ENCODE measurements at places on chromosomes 1 and 21.
A peak's percentile ranks its signal among the peaks of the same experiment; 100 is the strongest.

DNA sequence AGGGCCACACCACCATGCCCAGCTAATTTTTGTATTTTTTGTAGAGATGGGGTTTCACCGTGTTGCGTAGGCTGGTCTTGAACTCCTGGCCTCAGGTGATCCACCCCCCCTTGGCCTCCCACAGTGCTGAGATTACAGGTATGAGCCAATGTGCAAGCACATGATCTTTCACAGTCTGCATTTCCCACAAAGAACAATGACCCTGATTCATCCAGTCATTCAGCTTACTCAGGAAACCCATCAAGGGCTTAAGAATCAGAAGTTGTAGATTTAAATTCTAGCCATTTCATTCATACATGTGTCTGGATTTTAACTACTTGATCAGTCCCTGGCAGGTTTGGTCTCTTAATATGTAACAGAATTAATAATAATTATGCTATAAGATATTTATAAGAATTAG lies 2065.7 kb downstream of the MRPL39 start:
- DNase-seq = no peak

- DNase-seq = no peak
Observed at GRCh38 chr1:42469727-42470126, 6.6 kb downstream of the CCDC30 start.

DNA sequence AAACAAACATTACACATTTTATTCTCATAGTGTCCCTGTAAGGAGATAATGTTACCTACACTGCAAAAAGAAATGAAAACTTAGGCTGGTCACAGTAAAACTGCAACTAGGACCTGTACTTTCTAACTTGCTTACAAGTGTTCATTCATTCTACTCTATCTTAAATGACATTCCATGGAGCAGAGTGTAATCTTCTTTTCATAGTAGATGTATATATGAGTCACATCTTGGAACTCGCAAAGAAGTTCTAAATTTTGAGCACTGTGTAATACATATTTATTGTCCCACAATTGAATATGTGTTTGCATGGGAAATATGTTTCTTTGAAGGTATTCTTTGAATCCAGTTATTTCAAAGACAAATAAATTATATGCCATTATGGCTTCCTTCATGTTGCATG lies 1258.5 kb upstream of the ADGRL2 start:
- no peak for DNase-seq

DNA sequence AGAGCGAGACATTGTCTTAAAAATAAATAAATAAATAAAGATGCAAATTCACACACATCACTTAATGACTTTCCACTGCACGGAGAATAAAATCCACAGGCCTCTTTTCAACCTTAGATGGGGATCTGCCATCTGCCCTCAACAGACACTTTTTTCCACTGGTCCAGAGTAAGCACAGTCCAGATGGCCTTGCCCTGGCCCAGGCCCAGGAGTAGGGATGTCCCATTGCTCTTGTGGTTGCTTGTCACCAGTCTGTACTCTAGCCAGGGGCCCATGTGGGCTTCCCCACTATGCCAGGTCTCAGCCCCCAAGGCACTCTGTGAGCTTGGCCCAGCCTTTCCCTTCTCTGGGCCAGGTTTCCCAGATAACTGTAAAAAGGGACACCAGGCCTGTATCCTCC lies 17.4 kb downstream of the PLOD1 start:
- no peak for DNase-seq

GRCh38 chr1:107122225-107122624 lies 18.6 kb upstream of the NTNG1 start:
- DNase-seq = no peak

DNA sequence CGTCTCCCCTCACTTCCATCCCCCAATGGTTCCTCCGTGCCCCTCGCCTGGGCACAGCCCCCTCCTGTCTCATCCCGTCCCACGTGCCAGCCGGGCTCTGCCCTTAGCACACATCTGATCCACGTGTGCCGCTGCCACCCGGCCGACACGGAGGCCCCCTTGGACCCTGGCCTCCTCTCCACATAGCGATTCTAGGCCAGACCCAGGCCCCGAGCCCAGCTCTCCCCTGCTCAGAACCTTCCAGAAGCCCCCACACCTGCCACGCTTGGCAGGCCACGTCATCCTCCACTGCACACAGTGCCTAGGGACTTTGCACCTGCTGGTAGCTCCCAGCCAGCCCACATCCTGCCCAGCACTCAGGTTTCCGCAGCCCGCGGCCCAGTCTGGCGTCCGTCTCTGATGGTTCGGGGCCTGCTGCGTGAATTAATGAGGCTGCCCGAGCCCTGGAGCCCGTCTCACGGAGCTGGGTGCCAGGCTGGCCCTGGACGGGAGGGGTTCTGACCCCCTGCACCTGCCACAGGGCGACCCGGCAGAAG lies 20.1 kb downstream of the PLCH2 start:
- no peak for DNase-seq

- no peak for DNase-seq
Observed at GRCh38 chr1:61670016-61670415, 54.9 kb downstream of the TM2D1 start.

DNA sequence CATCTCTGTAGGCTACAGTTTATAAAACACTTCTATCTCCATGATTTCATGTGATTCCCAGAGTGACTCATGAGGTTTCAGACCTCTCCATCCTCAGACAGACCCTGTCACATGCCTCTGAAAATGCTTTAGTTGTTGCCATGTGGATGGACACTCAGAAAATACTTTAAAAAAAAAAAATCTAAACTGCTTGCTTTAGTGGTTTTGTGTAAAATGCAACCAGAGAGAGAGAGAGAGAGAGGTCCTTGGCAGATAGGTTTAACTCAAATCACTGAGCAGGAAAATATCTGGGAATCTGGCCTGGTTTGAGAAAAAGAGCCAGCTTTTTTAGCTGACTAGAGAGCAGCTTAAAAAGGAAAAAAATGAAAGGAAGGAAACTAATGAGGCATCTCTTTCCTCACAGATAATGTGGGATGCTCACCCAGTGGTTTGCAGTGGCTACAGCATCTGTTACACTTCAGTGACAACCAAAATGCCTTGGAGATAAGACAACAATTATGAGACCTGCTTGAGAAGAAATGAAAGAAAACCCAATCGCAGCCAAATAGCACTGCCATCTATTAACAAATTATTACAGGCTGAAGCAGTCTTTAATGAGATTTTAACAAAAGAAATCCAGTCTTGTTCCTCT lies 54.6 kb upstream of the SYT14 start:
- no peak for DNase-seq

DNA sequence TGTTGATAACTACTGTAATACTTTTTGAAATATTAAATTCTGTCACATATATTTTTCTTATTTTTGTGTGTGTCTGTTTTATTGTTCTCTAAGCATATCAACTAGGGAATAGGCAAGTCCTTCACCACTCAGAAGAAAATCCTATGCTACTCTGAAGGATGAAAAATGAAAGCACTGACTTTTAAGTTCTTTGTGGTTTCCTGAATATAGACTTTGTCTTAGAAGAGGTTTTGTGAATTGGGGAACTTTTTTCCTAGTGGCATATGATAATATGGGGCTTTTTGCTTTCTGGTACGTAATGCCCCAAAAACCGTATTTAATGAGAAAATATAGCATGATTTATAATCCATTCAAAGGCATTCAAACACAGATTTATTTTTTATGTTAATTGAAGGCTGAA lies 136.0 kb downstream of the SNX7 start:
- DNase-seq = no peak

DNA sequence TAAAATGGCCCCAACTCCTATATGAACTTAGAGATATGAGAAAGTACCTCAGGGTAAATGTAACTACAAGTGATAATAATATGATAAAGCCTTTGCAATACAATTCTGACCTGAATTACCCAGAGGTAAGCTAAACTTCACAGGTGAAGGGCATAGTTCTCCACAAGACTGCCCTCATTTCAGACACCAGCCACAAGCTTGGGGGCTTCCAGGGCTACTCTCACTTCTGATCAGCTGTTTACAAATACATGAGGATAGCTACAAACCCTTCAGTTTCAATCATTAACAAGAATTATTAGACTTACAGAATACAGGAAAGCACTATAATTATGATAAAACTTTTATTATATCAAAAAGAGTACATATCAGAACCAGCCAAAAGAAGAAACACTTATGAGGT lies 18.7 kb upstream of the DPH5 start:
- DNase-seq = no peak

DNA sequence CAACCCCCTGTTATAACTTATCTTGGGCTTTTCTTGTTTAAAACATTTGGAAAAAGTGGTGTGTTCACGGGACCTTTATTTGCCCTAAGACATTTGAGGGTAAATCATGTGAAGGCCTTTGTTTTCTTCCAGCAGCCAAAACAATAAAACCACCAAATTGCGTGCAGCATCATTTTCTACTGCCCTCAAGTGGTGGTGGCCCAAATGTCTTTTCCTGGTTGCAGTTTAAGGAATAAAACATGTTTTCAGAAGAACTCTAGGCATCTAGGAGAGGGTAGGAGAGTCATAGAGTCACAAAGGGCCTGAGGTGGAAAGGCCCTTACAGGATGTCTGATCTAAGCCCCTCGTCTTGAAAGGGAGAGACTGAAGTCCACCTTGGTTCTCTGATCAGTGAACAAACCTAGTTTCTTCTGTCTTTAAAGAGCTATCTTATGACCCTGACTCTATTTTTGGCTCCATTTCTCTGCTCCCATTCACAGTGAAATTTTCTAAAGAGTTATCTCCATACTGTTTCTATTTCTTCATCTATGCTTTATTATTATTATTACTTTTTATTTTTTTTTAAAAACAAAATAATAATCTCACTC lies 16.0 kb upstream of the EPS15 start:
- no peak for DNase-seq

- no peak for DNase-seq
Observed at GRCh38 chr1:167890400-167890799, 23.5 kb downstream of the ADCY10 start.

GRCh38 chr1:51175278-51175677 lies 60.8 kb upstream of the RNF11 start:
- no peak for DNase-seq

- DNase-seq = no peak
Observed at GRCh38 chr21:39094847-39095579, 88.2 kb downstream of the PSMG1 start.

DNA sequence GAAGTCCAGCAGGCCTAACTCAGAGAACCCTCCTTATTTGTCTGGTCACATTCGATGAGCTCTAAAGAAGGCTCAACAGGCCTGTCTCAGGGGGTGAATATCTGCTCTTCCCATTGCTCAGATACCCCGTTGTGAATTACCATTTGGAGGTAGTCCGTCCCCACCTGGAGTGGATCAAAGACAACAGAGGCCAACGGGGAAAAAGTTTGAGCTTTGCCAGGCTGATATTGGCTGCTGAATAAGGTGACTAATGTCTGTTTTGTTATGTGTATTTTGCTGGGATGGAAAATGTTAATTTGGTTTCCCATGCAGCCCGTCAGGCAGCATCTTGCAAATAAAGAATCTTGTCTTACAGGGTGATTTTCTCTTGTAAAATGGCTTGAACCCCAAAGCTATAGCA lies 69.2 kb upstream of the EPS8L3 start:
- DNase-seq = no peak

- DNase-seq = no peak
Observed at GRCh38 chr1:66788231-66788939, 12.7 kb downstream of the INSL5 start.

- peak; percentile 35 for DNase-seq
Observed at GRCh38 chr1:116824631-116825206, 70.5 kb downstream of the CD2 start.

- DNase-seq = no peak
Observed at GRCh38 chr1:181768211-181768929, 285.1 kb downstream of the CACNA1E start.

DNA sequence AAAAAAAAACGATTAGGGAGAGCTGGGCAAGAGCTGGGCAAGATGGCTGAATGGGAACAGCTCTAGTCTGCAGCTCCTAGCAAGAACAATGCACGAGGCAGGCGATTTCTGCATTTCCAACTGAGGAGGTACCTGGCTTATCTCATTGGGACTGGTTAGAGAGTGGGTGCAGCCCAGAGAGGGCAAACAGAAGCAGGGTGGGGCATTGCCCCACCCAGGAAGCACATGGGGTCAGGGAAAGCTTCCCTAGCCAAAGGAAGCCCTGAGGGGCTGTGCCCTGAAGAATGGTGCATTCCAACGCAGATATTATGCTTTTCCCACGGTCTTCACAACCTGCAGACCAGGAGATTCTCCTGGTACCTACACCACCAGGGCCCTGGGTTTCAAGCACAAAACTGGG lies 251.6 kb downstream of the GPATCH2 start:
- no peak for DNase-seq

- no peak for DNase-seq
Observed at GRCh38 chr1:22579541-22580155, 16.4 kb downstream of the EPHA8 start.

- DNase-seq = no peak
Observed at GRCh38 chr1:31244326-31244725, 4.6 kb upstream of the NKAIN1 start.

- DNase-seq = no peak
Observed at GRCh38 chr1:210234329-210234757, 1.7 kb downstream of the SERTAD4 start.

- no peak for DNase-seq
Observed at GRCh38 chr1:93917302-93917701, 8.1 kb upstream of the GCLM start.

DNA sequence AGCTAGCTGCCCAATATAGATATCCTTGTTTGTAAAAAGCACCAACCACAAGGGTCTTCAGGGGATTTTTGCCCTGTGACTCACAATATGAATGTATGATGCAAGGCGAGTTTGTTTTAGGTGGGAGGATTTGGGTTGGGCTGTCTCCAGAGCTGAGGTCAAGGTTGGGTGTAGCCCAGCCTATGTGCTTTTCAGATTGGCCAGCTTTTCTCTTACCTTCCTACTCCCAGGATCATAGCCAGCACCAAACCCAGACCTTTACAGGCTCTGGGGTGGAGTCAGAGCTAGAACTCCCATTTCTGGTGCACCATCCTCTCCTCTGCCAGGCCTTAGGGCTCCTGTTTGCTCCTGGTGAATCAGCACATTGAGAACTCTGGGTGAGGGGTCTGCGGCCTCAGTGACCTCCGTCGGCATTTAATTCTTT lies 55.6 kb upstream of the GCLM start:
- DNase-seq = no peak

- DNase-seq = no peak
Observed at GRCh38 chr1:224612246-224612645, 3.9 kb upstream of the CNIH3 start.

DNA sequence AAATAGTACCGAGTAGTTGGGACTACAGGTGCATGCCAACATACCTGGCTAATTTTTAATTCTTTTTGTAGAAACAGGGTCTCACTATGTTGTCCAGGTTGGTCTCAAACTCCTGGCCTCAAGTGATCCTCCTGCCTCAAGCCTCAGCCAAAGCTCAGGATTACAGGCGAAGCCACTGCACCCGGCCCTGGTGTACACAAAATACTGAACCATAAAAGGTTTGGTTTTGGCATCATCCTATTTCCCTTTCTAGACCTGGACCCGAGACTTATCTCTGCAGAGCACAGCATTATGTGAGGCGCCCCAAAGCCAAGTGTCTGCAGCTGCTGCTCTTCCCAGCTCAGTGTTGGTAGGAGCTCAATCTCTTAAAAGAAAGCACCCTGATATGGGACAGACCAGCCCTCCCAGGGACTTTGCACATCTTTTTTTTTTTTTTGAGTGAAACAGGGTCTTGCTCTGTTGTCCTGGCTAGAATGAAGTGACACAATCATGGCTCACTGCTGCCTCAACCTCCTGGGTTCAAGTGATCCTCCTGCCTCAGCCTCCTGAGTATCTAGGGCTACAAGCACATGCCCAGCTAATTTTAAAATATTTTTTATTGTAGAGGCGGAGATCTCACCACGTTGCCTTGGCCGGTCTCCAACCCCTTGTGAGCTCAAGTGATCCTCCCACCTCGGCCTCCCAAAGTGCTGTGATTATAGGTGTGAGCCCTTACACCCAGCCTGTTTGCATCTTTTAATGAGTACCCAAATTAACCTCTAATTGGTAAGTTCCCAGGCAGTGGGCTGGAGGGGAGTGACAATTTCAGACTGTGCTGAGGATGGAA lies 20.4 kb downstream of the TEX35 start:
- DNase-seq = no peak
